NCI-H1092 treated with DMSO at 0.1 percent for 48 hours (cell line): ENCODE measurements at places on chromosomes 2 and 18.
A peak's percentile ranks its signal among the peaks of the same experiment; 100 is the strongest.

DNA sequence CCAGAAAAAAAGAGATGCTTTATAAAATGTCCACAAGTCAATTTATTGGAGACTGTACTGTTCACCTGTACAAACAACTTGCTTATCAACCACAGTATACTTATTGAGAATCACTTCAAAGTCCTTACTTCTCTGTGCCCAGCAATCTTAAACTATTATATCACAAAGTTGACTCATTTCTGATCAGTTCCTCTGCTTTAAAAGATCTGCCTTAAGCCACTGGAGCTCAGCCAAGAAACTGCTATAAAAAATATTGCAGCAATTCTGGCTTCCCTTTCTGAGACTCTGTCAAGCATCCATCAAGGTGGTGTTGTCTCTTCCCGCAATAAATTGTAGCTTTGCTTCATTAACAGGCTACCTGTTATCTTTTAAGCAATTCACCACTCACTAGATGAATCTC, 375.2 kb upstream of the SPHKAP start:
- no peak for DNase-seq

DNA sequence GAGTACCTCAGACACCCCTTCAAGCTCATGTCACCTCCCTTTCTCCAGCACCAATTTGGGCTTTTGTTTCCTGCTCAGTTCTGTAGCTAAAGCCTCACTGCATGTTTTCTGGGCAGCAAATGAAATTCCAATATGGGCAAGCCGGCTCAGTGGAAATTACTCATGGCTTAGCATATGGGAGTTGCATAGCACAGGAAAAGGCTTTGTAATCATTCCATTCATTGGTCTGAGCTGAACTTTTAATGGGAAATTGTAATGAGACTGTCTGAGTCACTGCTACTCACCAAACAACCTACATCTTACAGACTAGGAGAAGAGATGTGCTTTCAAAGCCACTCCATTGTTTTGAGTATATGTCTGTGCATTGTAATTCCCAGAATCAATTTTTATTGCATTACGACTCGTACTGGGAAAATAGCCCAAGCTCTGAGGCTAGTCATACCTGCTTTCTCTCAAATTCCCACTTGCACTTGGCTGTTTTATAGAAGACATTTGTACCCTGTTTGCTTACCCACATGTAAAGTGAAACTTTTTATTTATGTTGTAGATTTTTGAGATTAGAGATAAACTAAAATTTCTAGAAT, 139.5 kb upstream of the LRATD1 start:
- no peak for DNase-seq

GRCh38 chr2:10185046-10185445, 62.5 kb downstream of the RRM2 start:
- DNase-seq: no peak

- no peak for DNase-seq
Measured at GRCh38 chr18:7812431-7813063, 245.4 kb downstream of the PTPRM start.

DNA sequence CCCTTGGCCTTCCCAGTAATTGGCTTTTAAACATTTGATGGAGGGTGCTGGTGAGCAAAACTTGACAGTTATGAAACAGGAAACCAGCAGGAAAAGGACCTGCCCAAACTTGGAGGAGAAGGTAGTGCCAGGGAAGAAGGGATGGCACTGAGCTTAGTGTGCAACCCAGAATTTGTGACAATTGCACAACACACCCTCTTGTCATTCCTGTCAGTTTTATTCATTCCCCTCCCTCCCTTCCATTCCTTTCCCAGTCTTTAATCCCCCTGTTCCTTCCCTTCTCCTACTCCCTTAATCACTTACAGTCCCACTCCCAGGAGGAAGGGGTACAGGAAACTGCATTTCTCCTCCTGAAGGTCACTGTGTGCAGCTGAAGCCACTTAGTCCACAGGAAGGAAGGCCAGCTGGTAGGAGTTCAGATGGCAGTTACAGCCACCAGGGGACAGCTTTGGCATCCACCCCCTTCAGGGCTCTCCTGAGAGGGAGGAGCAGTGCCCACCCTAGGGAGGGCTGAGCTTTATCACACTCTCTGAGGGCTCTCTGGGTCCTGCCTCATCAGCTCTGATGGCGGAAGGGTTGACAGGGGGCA, 24.0 kb upstream of the SIGLEC15 start:
- no peak for DNase-seq

- no peak for DNase-seq
Measured at GRCh38 chr2:66441581-66442320, 6.8 kb downstream of the MEIS1 start.

DNA sequence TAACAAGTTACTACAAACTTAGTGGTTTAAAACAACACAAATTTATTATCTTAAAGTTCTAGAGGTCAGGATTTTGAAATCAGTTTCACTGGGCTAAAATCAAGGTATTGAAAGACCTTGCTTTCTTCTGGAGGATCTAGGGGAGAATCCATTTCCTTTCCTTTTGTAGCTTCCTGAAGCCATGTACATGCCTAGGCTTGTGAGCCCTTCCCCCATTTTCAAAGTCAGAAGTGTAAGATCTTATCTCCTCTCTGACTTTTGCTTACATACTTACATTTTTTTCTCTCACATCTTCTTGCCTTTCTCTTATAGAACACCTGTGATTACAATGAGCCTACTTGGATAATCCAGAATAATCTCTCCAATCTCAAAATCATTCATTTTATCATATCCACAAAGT, 78.7 kb upstream of the MBOAT2 start:
- no peak for DNase-seq

GRCh38 chr18:34342960-34343359, 118.2 kb upstream of the NOL4 start:
- DNase-seq: no peak

DNA sequence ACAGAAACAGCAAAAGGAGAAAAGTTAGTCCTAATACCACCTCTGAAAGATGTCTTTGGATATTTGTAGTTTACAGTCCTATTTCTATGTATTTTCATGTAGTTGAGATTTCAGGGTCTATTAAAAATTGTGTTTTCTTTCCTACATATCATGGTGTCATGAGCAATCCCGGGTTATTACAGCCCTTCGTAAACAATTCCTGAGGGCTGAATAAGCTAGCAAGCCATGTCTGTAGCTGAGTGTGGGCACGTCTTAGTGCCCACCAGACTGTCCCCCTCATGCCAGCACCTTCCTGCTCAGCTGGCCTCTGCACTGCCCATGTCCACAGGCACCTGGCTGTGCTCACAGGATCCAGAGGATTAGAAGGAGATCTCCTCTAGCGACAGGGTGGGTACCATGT, 60.6 kb downstream of the CTIF start:
- DNase-seq: no peak

DNA sequence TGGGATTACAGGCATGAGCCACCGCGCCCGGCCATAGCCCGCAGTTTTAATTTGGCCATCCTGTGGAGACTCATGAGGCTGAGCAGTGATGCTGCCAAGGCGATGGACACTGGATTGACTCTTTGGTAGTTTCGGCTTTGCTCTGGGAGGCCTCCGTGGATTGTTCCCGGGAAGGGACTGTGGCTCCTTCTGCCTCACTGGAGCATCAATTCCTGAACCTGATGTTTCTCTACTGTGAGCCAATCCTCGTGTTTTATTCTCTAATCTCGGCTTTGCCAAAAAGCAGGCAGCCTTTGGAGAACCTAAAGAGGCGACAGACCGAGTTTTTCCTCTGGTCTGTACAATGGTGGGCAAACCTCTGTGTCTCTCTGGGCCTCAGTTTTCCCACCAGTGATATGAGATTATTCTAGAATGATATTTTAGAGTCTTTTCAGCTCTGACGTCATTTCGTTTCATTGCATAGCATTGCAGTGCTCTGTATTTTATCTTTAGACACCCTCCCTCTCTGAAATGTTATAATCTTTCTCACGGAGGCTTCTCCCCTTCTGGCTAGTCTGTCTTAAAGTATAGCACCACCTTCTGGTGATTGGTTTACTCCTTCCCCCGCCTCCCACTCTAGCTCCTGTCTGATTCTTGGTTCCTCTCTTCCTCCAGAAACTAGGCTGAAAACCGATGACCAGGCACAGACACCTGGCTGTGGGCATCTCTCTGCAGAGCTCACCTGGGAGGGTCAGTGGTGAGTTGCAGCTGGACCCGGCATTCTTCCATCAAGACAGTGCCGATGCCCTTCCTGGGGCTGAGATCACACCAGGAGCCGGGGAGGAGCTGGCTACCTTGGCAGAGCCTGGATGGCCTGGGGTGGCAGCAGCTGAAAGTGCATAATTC, 341.3 kb downstream of the MYCN start:
- peak; percentile 15 for DNase-seq

DNA sequence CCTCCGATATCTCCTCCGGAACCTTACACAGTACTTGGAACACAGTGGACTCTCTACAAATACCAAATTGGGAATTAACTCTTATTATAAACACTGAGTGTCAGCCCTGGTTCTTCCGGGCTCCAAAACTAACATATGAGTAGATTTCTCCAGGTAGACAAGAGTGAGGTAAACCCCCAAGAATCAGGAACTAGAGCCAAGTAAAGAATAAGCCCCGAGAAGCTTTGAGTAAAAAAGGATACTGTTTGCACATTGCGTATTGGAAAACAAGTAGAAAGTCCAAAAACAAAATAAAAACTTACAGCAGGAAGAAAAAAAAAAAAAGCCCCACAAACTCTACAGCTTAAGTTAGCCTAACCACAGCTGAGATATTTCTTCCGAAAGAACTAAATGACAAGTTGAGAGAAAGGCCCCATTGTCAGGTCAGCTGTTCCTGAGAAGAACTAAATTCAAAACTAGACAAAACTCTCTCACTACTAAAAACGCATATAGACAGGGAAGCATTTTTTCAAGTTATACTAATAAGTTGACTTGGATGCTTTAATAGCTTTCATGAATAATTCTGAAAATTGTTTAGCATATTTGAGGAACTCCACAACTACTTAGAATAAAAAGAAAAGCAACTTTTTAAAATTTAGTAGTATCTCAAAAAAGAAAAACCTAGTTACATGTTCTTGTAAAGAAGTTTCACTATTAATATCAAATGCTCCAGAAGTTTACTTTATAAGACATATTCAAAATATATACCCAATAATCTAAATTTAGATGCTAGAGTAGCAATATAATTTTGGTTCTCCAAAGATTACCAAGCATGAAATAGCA, 4.3 kb upstream of the HAAO start:
- DNase-seq: no peak

DNA sequence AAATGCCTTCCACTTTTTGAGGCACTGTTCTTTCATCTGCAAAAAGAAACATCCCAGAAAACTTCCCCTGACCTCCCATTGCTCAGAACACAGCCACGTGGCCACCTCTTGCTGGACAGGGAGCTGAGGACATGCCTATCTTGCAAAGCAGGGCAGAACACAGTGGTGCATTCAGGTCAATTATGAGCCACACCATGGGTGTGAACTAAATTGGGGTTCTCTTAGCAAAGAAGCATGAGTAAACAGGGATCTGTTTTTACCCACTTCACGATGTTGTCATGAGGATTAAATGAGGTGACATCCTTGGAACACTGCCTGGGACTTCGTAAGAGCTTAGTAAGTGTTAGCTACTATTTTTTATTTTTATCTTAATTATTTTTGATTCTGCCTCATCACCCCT, 25.1 kb downstream of the BMP10 start:
- DNase-seq: no peak

- no peak for DNase-seq
Measured at GRCh38 chr2:164890544-164890943, 48.9 kb upstream of the COBLL1 start.

GRCh38 chr2:102185347-102185746, 1.5 kb upstream of the IL1RL2 start:
- no peak for DNase-seq

GRCh38 chr2:37886745-37887144, 38.3 kb upstream of the RMDN2 start:
- no peak for DNase-seq

DNA sequence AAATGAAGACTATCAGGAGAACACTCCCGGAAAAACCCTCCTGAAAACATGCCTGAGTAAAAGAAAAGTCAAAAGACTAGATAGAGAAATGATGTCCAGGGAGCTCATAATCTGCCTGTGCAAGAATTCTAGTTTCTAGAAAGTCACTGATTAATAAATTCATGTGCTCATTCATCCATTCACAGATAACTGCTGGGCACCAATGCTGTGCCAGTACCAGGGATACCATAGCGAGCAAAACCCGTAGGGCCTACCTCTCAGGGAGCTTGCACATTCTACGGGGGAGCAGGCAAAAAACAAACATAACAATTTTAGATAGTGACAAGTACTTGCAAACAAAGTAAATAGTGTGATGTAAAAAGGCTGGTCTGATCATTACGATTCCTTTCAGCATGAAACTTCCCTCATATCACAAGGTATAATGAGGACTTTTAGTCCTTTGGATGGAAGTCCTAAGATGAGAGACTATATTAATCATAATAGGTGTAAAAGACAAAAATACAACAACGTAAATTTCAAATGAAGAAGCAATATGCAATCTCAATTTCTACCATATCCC, 289.9 kb downstream of the AFF3 start:
- no peak for DNase-seq

- DNase-seq: no peak
Measured at GRCh38 chr18:77052983-77053309, 79.6 kb downstream of the MBP start.

DNA sequence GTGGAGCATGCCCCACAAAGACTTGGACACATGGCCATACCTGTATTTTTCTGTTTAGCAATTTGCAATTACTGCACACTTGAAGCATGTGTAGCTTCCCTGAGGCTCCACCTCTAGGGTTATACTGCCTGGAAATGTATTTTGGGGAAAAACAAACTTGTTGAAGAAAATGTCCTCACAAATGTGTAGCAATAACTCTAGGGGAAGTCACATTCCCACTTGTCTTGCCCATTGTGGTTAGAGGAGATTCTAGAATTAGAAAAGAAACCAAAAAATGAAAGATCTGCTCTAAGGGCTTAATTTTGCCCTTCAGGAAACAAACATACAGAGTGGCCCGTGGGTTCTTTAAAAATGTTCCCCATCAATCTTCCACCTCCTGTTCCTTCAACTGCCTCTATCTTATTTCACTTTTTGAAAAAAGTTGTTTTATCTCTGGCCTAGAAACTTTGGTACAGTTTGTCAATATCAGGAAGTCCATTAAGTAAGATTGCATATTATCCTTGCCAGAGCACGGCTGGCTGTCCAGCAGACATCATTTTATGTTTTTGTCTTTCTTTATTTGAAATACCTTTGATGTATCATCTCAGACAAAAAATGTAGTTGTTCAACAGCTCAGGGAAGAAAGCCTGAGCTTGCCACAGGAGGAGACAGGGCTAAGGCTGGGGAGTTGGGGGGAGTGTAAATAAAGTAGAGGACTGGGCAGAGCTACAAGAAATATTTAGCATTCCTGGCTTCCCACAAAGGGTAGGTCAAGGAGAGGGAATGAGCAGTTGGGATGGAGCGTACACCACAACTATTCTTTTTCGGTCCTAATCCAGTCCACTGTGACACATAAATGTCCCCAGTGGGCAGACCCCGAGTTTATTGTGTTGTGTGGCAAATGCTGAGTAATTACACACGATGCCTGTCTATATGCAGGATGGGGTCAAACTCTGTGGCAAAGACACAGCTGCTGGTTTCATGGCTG, 96.8 kb upstream of the CDC42EP3 start:
- no peak for DNase-seq

DNA sequence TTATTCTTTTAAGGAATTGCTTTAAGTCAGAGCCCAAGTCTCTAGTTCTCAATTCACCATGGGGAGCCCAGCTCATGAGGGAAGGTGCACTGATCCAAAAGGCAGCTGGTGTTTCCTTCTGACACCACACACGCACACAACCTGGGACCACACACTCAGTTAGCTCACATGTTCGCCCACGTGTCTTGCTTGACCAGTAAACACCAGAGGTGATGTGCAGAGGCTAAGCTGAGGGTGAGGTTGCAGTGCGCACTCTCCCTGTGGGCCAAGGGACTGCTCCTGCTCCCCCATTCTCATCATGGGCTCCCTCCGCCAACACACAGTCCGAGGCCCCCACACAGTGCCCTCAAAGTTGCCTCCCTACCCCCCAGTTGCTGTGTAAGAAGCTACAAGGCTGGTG, 70.8 kb upstream of the BZW1 start:
- DNase-seq: no peak
